ENCODE measurements at places on chromosomes 13 and 19. TPM values are rescaled to one million over a fixed set of nuclear protein-coding genes. Genes with fewer than 3 reads are reported as not detected.

The GIPR gene
- 5.9 TPM for total RNA-seq

The ZNF787 gene
- total RNA-seq = 25.8 TPM

The MEIS3 gene
- total RNA-seq = not detected

The TMEM150B gene
- total RNA-seq = not detected

The PLIN4 gene
- 0.05 TPM for total RNA-seq

All from activated CD8-positive, alpha-beta T cell treated with anti-CD3 and anti-CD28 coated beads for 36 hours (primary cell).